ENCODE measurements at places on chromosomes 1 and 21. TPM values are rescaled to one million over a fixed set of nuclear protein-coding genes. Genes with fewer than 3 reads are reported as not detected.

DNA sequence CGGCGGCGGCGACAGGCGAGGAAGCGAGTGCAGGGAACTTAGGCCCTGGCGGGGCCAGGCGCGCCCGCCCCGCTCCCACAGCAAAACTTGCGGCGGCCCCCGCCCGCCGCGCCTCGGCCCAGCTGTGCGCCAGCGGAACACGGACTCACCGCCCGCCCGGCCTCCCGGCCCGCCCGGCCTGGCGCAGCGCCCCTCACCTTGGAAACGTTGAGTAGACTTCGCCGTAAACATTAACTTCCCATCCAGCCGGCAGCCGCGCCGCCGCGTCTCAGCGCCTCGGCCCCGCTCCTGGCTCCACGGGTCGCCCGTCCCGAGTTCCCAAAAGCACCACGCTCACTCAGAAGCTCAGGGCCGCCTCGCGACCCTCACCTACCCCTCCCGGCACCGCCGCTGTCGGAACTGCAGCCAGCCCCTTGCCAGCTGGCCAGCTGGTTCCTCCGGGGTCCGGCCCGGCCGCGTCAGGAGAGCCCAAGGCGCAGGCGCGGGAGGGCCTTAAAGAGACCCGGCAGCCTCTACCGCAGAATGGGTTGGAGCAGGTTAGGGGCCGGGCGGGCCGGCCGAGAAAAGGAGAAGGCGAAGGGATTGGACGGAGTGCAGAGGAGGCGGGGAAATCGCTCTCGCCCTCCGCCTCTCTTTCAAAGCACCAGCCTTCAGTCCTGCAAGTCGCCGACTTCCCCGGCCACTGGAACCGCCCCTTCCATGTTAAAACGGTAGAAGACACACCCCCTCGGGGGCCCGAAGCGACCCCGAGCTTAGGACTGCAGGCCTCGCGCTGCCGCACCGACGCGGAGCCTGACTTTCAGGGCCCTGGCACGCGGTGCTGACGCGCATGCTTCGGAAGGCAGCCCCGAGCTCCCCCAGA is at the start of gene EVI5:
Gene EVI5, minus strand, starts transcription at position 470 of the 862 bp plus-strand sequence. CDS start 48,562 bp downstream, outside the sequence.
- peak; percentile 95 for DNase-seq

- DNase-seq, result no peak
These were observed 61.1 kb upstream of the ANGPTL1 start for GRCh38 chr1:178931858-178932551.

The SPRR2A gene
- not detected for total RNA-seq

GRCh38 chr1:235108185-235108593 is 20.4 kb downstream of the TOMM20 start:
- DNase-seq, result no peak

- DNase-seq, result no peak
These were observed 62.6 kb downstream of the VPS26C start for GRCh38 chr21:37204580-37204979.

The OR2W3 gene
- 0.23 TPM for total RNA-seq

GRCh38 chr1:2480236-2480985 is 4.3 kb downstream of the PLCH2 start:
- no peak for DNase-seq

The MSH4 gene
- total RNA-seq, result 0.19 TPM

DNA sequence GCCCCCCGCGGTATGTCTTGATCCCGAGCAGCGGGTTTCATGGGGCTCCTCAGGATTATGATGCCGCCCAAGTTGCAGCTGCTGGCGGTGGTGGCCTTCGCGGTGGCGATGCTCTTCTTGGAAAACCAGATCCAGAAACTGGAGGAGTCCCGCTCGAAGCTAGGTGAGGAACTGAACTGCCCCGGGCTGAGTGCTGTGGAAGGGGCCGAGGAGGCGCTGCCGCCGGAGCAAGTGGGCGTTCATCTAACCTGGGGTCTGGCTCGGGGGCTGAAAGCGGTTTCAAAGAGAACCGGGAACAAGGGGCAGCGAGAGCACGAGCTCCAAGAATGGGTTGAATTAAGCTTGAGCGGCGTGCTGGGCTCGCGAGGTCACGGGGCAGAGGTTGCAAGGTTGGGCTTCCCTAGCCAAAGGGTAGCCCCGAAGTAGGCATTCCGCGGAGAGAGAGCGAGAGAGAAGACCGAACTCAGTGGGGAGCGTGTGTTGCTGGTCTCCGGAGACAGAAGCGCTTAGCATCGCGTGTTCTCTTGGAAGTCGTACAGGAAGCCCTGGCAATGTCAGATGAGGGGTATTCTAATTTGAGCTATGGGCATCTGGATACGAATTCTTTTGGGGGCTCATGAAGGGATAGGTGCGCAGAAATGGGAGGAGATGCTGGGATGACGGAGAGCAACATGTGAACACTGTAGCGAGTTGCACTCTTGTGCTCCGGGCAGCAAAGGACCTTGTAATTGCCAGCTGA is 732 bp downstream of the HS2ST1 start:
- DNase-seq, result no peak

DNA sequence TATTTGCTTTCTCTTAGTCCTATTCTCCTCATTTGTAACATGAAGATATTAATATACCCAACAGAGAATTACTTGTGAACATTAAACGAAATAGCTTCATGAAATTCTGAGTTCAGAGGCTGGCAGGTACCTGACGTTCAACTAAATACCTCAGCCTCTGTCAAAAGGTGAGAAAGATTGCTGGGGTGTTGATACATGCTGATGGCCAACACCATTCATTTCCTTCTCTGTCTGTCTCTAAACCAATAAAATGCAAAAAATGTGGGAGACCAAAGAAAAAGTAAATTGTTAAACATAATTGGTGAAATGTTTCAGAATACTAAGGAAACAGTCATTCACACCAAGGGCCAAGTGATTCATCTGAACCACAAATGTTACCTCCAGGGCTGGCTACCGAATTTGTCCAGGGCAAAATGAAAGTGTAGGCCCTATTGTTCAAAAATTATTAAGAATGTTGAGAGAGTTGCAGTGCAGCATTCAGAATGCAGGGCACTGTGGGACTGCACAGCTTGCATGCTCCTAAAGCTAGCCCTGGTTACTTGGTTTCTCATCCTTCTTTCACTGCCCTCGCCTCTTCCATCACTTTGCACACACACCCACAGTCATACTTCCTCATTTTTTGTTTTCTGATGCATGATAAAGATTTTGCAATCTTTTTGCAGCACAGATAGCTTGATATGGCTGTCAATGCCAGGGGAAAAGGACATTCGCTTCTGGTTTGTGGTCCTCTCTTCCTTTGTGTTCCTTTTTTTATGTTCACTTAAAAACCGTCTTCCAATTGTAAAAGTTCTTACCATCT is 414.3 kb upstream of the NR5A2 start:
- DNase-seq, result no peak

GRCh38 chr1:186213225-186213607 is 161.8 kb downstream of the TPR start:
- no peak for DNase-seq

DNA sequence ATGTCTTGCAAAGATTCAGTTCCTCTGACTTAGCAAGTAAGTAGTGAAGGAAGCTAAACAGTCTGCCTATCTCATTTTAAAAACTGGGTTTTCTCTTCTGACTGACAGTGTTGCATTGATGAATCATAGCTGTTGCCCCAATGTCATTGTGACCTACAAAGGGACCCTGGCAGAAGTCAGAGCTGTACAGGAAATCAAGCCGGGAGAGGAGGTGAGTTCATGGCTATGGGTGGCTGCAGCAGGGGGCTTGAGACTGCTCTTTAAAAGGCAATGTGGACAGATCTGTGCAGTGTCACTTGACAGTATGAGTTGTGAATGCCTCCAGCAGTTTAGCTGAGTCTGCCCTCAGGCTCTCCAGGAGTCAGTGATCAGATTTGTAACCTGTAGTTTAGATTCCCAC is 46.6 kb downstream of the SMYD2 start:
- DNase-seq, result no peak

The ERRFI1 gene
- total RNA-seq, result 392 TPM
